NCI-H446 (cell line): ENCODE measurements at places on chromosomes 6 and 20.

DNA sequence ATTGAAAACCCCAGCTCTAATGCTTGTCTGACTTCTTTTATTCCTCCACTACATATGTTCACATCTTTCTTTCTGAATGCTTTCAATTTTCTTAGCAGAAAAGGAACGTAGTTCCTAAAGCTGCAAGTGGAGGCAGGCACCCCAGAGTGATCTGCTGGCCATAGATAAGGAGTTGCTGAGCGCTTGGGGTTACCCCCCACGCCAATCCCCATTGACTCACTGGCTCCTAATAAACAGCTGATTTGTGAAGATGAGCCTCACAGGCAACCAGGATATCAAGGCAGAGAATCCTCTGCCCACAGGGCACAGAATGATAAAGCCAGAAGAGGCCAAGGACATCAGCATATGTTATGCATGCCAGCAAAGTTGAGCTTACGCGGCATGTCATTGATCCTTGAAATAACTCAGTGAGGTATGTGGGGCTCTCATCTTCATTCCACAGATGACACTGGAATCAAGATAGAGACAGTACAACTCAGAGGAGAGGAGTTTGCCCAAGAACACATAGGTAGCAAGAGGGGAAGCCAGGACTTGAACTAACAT lies 129.1 kb upstream of the PTPRT start:
- no peak for DNase-seq

DNA sequence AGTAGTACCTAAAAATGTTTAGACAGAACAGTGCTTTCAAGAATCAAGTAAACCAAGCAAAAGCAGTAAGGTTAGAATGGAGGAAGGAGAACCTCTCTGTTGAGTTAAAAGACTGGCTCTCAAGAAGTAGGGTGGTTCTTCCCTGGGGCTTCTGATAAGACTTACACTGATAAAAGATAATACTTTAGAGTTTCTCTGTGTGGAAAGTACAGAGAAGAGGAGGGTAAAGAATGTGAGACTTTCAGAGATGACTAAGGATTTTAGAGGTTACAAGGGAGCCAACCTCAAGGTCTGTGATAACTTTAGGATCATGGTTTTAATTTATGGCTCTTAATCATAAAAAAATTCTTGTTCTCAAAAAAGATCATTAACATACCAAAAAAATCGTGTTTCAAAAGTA lies 30.9 kb upstream of the ALDH8A1 start:
- no peak for DNase-seq

DNA sequence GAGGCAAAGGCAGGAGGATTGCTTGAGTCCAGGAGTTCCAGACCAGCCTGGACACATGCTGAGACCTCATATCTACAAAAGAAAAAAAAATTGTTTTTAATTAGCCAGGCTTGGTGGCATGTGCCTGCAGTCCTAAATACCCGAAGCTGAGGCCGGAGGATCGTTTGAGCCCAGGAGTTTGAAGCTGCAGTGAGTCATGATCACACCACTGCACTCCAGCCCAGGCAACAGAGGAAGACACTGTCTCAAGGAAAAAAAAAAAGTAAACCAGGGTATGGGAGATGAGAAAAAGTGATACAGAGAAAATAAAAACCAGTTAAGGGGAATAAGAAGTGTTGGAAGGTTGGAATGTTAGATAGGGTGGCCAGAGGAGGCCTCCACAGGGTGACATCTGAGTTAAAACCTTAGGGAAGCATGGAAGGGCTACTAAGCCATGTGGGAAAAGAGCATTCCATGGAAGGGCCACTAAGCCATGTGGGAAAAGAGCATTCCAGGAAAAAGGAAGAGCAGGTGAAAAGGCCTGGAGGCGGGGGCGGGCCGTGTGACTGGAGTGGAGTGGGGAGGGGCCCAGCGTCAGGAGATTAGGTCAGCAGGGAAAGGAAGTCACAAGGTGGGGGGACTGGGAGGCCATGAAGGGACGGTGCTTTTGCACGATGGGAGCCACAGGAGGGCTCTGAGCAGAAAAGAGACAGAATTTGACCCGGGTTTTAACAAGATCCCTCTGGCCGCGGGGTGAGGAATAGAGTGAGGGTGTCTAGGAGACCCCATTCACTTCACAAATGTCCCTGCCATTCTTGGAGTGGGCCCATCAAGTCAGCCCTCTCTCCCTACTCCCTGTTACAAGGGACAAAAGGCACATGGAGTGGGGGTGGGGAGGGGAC lies 18.3 kb downstream of the CPNE5 start:
- DNase-seq, result no peak

DNA sequence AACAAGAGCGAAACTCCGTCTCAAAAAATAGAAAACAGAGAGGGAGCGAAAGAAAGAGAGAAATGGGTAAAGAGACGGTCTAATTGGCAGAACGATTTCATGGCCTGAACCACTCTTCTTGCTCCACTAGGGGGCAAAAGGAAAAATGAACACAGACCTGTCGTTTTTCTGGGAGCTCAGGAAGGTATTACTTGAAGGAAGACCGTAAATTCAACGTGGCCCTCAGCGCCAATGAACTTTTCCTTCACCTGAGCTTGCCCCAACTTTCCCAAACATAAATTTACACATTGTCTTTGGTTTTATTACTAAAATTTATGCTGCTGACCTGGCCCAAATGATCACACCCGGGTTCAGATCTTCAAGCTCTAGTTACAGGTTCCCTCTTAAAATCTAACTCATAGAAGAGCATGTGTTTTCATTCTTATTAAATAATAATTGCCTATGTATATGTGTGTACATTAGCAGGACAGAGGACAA lies 67.3 kb downstream of the ATP9A start:
- DNase-seq, result peak; percentile 60

- no peak for DNase-seq
Observed at GRCh38 chr6:36924131-36924530, 30.4 kb upstream of the PI16 start.

GRCh38 chr6:34043359-34043758 lies 102.5 kb downstream of the GRM4 start:
- no peak for DNase-seq

DNA sequence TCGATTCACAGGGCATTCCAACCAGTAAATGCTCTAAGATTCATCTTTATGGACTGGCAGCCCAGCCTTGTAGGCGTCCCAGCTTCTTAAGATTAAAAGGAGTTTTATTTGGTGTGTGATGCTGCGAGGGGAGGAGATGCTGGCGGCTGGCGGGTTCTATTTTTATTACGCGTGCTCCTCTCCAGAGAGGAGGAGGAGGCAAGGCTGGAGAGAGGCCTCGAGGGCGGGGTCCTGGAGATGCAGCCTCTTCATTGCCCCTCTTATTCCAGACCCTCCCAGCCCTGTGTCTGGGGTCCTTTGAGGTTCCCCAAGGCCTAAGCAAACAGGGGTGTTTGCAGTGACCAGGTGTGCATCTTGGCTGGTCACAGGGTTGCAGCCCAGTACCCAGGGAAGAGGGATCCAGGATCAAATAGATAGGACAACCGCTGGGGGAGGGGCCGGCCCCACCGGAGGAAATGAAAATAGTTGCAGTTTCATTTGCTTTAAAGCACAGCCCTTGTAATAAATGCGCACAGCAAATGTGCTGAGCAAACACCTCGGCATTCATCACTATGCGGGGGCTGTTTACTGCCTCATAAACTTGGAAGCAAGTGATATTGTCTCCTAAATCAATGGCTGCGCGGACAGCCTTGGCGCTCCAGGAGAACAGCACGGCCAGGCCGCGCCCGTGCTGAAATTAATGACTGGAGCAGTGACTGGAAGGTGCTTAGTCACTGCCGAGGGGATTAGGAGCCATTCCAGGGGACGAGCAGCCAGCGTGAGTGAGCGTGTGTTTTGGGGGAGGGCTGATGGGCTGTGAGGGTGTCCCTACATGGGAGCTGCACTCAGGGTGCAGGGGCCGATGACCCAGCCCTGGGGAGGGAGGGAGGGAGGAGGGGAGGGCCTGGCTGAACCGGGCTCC lies 83.0 kb downstream of the TMEM242 start:
- DNase-seq, result peak; percentile 25

GRCh38 chr20:32484225-32484957 lies 100.7 kb downstream of the NOL4L start:
- DNase-seq, result no peak

GRCh38 chr6:156125844-156126243 lies 651.3 kb upstream of the ARID1B start:
- no peak for DNase-seq

DNA sequence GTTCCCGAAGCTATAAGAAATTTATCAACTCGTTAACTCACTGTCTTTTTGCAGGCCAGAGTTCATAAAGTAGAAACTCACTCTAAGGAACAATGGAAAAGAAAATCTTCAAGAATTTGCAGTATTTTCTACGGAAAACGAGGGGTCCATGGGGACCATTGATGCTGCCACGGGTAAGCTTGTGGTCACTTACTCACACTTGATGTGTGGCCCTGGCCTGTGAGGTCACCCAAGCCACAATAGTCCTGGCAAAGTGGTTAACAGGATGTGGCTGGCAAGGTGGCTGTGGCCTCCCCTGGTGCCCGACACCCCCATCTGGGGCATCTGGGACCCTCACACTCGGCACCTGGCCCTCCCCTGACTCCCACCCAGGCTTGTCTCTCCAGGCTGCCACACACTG lies 123.4 kb downstream of the C6orf118 start:
- no peak for DNase-seq

GRCh38 chr20:34210271-34210670 lies 31.0 kb upstream of the ASIP start:
- DNase-seq, result no peak
